ENCODE measurements at places on chromosomes 2 and 18.

DNA sequence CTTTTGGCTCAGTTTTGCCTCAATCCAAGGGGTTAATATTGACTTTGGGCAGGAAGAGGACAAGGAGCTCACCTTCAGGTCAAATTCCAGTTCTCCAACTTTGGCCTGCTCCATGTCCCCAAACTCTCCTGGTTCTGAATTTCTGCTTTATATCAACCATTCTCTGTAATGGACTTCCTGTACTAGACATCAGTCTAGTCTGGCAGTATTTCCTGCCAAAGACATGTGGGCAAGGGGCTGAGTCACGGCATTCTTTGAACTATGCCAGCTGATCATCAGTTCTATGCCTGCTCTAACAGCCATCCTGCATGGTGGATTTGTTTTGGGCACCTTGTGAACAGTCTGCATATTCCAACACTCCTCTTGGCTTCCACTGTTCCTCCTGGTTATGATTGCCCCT is 199.4 kb downstream of the ZEB2 start:
- DNase-seq, result no peak

DNA sequence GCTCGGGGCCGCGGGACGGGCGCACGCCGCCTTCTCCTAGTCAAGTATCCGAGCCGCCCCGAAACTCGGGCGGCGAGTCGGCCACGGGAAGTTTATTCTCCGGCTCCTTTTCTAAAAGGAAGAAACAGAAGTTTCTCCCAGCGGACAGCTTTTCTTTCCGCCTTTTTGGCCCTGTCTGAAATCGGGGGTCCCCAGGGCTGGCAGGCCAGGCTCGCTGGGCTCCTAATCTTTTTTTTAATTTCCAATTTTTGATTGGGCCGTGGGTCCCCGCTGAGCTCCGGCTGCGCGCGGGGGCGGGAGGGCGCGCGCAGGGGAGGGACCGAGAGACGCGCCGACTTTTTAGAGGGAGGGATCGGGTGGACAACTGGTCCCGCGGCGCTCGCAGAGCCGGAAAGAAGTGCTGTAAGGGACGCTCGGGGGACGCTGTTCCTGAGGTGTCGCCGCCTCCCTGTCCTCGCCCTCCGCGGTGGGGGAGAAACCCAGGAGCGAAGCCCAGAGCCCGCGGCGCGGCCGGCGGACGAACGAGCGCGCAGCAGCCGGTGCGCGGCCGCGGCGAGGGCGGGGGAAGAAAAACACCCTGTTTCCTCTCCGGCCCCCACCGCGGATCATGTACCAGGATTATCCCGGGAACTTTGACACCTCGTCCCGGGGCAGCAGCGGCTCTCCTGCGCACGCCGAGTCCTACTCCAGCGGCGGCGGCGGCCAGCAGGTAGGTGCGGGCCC is 617 bp downstream of the FOSL2 start:
- DNase-seq, result peak; percentile 42

DNA sequence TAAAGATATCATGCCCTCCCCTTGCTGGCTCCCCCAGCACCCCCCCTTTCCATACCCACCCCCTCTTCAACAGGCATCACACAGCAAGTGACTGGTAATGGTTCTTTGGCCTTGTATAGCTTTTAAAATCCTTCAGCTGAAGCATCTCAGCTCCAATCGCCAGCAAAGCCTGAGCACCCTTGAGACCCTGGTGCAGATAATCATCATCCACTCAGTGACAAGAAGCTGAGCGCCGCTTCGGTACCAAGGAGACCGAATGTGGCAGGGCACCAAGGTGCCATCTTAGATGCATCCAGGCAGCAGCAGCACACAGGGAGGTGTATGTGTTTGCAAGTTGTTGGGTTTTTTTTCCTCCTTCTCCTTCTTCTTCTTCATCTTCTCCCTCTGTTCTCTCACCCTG is 232.7 kb downstream of the BCL11A start:
- no peak for DNase-seq

GRCh38 chr2:72952110-72952823 is 34.9 kb downstream of the EMX1 start:
- DNase-seq, result no peak

Measured in NCI-H510A (cell line).